ENCODE measurements at places on chromosomes 5 and 9.

DNA sequence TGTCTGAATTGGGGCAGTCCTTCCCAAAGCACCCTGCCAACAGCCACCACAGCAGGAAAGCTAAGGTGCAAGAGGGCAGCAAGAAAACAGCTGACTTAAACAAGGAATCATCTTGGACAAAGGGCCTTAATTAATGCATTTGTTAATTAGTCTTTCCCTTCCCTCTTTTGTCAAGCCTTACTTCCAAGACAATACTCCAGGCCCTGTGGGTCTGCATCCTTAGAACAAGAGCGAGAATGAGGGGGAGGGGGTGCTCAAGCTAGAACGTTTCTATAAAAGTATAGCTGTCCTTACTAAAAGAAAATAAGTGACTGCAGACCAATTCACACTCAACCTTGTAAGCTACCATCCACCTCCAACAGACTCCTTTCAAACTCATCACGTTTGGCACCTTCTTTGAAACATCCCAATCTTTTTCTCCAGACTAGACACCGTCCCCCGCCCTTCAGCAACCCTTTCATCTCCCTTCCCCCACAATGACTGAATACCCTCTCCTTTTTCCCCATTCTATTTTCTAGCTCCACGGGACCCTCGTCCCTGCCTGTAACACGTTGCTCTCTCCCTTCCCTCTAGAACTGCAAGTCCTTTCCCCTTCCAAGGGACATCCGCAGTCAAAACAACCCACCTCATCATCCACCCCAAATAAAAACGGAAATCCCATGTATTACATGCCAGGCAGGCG, 85.7 kb upstream of the RNF38 start:
- no peak for DNase-seq

GRCh38 chr5:64939772-64940510, 171.2 kb downstream of the CWC27 start:
- no peak for DNase-seq

DNA sequence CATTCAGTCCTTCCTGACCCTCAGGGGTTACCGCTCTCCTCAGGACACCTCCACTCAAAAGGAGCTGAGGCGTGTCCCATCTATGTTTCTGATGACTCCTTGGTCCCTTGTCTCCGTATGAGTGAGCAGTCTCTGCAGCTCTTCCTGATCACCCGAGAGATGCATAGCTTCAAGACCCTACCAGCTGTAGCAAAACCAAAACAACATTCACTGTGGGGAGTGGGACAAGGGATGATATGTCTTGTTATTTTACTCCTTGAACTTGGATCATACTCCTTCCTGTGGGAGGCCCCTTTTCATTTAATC, 14.4 kb downstream of the GLDC start:
- no peak for DNase-seq

GRCh38 chr5:143056792-143057579, 286.8 kb downstream of the ARHGAP26 start:
- DNase-seq, result no peak

DNA sequence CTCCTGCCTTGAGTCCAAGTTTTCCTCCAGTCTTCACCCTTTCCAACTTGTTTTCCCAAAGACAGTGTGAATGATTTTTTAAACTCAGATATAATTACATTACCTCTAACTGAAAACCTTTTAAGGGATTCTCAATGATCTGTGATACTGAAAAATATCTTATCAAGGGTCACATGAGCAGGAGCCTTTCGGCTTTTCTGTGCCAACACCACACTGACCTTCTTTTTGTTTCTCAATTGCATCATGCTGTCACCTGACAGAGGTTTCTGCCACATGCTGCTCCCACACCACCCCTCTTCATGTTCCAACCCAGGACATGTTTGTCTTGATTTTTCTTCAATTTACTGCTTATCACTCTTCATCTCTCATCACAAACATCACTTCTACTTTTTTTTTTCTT, 820.0 kb downstream of the PRELID2 start:
- no peak for DNase-seq

DNA sequence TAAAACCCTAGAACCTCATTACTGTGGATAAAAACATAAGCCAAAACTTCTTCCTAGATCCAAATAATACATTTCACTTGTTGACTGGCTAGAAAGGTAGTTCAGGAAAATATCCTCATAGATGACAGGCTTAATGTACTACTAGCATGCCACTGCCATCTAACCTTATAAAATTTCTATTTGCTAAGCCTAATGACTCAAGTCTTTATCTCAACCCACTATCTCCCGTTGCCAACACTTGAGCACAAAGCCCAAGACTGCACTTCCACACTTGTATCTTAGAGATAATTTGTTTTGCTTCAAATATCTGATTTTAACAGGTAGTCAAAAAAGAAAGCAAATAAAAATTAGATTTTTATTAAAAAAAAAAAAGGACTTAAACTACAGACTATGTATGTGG, 42.7 kb downstream of the FBXL17 start:
- DNase-seq, result no peak

DNA sequence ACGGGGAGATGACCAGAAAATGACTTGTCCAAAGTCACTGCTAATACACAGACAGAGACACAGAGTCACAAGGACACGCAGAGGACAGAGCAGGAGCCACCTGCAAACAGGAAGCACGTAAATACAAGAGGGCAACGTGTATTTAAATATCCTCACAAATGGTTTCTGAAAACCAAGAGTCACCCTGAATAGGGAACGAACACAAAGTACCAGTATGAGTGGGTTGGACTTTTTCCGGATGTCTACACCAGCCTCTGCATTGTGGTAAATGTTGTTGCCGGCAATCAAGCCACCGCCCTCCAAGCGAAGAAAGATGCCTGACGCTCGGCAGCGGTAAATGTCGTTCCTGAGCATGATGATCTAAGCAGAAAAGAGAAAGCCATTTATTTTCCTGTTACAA, 44.5 kb downstream of the FBXO10 start:
- no peak for DNase-seq

GRCh38 chr9:36163049-36163785, 6.0 kb upstream of the CCIN start:
- DNase-seq, result no peak

DNA sequence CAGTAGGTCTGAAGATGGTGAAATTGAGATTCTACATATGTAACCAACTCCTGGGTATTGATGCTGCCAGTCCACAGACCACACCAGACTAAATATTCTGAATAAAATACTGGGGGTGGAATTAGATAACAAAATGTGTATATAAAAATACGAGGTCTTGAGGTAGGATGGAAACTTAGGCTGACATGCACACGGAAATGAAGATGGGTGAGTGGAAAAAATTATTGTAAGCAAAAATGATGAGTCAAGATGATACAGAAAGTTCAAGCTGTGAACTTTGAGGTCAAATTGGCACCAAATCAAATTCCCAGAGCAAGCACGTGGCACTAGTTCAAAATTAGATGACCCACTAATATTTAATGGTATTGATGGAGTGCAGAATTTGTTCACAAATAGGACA, 713.4 kb upstream of the ACO1 start:
- DNase-seq, result no peak

GRCh38 chr9:87080512-87081264, 133.4 kb upstream of the GAS1 start:
- DNase-seq, result no peak

DNA sequence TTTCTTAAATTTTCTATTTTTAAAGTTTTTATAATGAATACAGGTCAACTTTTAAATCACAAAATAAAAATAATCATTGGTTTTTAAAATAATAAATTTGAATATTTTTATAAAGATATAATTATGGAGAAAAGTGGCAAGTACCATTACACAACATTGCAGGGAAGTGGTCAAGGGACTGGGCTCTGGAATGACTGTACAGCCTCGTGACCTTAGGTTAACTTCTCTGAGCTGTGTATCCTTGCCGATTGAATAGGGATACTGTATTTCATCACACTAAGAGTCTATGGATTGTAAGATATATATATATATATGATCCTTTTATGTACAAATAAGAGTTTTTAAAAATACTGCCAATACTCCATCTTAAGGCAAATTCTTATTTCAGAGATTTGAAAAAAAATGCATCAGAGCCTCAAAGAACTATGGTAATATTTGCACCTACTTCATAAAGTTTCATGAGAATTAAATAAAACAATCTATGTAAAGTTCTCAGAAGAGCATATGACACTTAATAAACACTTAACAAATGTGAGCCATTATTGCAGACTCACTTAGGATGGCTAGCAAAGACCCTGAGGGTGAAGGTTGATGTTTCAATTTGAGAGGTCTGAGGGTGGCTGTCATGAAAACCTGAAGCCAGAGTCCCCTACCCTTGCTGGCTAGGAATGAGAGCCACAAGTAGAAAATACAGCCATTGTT, 136.5 kb downstream of the CCDC192 start:
- DNase-seq, result no peak

GRCh38 chr9:137813167-137813566, 64.4 kb upstream of the CACNA1B start:
- DNase-seq, result no peak
